Tibial nerve (tissue), 4 donors: ENCODE measurements at places on chromosomes 6 and 20. TPM values are rescaled to one million over a fixed set of nuclear protein-coding genes. Genes with fewer than 3 reads are reported as not detected.

Gene SOD2
- total RNA-seq, result 95.6 TPM

Gene TSPO2
- not detected for total RNA-seq

Gene TMEM239
- total RNA-seq, result not detected

DNA sequence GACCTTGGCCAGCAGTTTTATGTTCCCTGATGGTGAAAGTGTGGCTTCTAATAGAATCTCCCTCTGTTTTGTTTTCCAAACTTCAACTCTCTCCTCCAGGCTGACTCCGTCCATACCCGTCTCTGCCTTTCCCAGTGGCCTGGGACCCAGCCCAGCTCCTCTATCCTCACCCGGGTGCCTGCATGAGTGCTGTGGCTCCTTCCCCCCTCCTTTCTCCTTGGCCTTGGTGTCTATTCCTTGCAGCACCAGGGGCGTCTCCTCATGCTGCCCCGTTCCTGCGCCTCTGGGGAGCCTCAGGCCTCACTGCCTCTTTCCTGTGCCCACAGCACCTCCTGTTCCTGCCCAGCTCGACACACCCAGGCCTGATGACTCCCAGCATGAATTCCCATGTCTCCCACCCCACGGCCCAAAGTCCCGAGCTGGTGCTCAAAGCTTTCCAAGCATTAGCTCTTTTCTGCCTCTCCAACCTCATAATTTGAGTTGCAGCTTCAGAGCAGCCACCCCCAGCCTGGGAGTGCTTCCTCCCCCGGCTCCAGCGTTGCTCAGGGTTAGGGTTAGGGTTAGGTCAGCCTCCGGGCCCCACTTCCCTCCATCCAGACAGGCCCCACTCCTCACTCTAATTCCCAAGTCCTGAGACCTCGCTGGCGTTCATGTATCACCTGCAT, 56.3 kb upstream of the AFDN start:
- DNase-seq, result no peak

DNA sequence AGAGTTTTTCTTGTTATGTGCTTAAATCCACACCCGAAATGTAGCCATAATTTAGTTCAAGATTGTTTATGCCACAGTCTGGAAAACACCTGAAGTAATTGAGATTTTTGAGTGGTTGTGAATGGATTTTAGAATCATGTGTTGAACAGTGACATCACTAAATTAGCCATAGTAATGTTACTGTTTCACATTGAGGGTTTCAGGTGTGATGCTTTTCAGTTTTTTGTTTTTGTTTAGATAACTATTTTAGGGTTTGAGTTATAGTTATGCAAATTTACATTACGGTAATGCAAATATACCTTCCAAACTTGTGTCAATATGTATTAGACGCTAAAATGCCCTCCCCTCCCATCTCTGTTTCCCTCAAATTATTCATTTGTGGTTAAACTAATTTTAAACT, 22.9 kb downstream of the QKI start:
- DNase-seq, result no peak

GRCh38 chr6:99446076-99446475, 21.0 kb upstream of the PNISR start:
- DNase-seq, result no peak

GRCh38 chr6:88165087-88165843, 882 bp downstream of the CNR1 start:
- DNase-seq, result no peak

- no peak for DNase-seq
These were observed 93.2 kb upstream of the JARID2 start for GRCh38 chr6:15152700-15153099.

DNA sequence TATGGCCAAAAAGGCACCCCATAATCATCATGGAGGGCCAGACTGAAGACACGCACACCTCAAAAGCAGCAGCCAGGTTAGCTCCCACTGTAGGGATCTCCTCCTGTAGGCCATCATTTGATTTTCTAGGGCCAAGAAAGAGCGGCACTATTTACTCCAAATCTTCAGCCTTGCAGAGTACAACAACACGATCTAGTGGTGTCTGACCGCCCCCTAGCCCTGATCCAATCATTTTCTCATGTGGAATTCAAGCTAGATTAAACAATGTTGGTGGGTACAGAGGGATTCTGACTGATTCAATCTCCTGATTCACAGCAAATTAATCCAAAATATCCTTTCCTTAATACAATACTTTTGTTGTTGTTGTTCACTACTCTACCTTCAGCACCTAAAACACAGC, 12.5 kb downstream of the GNAS-AS1 start:
- no peak for DNase-seq

DNA sequence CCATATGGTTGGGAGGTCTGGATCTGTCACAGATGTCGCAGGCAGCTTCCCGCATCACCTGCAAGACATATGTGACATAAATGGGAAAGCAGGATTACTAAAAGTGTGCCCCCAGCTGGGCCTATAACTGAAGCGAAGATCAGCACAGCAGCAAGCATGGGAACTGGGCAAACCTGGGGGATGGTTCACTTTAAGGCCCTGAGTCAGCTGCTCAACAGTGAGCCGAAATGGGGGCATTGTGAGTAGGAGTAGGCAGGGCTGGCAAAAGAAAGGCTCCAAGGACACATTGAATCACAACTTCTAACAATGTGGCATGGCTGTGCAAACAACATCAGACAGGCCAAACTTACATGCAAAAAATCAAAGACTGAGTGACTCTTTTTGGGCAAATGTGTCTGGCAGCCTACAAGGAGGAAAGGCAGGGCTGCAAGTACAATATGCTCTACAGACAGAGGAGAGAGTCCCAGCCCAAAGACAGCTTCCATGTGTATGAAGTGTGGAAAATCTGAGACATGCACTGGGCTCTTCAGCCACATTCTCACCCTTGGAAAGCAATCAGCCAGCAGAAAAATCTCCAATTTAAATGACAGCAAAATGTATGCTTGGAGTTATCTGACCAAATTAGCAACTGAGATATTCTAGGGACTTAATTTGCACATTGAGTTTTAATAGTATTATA, 531.0 kb upstream of the MMS22L start:
- no peak for DNase-seq

DNA sequence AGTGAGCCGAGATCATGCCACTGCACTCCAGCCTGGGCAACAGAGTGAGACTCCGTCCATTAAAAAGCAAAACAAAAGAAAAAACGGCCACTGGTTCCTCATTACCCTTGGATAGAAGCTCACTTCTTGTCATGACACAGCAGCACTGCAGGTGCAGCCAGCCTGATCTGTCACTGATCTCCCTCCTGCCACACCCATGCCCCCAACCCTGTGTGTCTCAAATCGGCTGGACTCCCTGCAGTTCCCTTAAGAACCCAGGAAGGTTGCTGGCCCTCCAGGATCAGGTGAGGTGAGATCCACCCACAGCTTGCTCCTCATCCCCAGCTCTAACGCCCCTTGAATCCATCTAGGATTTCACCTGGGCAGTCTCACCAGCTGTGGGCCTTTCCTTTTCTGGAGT, 26.3 kb upstream of the NNAT start:
- no peak for DNase-seq

DNA sequence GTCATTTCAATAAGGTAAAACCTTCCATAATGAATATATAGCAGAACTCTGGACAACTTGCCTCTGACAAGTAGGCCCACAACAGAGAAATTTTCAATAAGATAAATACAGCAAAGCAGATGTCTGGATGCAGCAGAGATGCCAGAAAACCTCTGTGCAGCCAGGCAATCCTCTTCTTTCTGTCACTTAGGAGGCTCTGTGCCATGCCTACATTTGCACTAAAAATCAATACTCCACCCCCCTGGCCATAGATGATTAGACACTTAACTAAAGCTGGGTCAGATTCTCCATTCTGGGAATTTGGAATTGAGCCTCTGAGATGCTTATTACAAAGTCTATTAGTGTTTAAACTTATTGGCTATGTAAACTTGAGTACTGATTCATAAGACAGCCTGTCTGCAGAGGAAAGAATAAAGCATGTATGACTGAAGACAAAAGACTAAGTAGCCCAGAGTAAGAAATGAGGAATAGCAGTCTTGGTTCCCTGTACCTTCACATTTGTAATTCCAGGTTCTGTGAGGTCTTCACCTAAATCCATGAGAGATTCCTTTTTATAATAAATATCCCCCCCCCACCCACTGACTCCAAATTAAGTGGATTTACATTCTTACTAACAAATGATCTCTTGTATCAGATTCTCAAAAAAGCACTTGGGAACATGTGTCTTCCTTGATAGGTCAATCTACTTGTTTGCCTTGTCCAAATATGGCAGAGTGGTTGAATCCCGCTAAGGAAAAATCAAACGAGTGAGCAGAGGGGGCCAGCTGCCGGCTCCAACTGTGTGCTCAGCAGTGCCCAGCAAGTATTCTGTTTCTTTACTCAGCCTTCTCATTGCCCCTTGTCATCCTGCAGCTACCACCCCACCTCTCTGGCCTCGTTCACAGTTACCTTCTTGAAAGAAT, 20.4 kb downstream of the MAN1A1 start:
- DNase-seq, result no peak

DNA sequence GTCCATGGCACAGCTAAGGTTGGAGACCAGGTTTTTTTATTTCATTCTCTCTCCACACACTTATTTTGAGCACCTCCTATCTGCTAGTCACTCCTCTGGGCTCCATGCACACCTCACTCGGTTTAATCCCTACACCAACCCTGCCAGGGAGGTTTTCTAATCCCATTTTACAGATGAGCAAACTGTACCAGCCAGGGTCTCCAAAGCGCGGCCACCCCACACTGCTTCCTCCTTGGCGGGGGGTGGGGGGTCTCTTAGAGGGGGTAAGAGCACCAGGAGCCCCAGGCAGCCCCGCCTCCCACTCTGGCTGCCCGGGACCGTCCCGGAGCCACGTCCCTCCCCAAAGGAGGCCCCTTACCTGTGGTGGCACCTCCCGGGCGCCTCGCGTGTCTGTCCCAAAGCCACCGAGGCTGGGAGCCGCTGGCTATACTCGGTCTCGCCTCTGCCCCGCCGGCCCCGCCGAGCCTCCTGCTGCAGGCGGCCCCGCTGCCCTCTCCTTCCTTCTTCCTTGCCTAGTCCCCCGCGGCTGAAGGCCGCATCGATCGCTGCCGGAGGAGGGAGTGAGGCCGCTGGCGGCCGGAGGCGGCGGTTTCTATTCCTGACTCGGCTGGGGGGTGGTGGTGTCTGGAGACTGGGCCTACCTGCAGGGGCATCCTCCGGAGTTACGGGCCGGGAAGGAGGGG, at the start of gene KCNS1:
Gene KCNS1, minus strand, starts transcription at position 565 of the 683 bp plus-strand sequence. CDS start 1,891 bp downstream, outside the sequence.
- DNase-seq, result no peak

DNA sequence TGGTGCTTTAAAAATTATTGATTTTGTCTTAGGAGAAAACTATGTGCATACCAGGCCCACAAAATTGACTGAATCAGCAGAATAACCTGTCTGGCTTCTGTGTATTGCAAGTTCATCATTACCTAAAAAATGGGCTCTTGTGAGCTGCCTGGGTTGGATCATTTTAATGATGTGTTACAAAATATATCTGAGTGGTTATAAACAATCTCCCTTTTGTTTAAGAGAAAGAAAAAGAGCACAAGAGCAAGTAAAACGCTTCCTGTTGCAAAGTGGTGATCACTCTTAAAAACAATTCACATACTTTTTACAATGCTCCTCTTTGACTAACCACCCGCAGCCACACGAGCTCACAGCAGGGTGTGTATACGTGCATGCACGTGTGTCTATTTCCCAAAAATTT, 335.1 kb downstream of the HDGFL1 start:
- DNase-seq, result no peak

DNA sequence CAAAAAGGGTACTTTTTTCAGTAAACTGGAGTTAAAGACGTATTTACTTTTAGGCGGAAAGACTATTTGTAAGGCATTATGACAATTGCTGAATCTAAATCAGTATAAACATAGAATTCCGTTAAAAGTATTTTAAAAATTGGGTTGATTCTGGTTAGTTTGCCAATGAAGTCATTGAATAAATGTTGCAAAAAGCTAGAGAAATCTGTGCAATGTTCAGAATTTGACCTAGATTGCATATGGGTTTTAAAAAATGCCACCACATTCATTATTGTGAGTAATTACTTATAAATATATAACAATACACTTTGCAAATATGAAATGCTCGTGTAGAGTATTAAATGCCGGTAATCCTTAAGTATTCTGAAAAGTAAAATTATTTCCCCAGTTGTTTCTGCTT, 116.5 kb upstream of the EEF1E1 start:
- no peak for DNase-seq

- DNase-seq, result no peak
These were observed 847.0 kb downstream of the PHF3 start for GRCh38 chr6:64482631-64483030.

DNA sequence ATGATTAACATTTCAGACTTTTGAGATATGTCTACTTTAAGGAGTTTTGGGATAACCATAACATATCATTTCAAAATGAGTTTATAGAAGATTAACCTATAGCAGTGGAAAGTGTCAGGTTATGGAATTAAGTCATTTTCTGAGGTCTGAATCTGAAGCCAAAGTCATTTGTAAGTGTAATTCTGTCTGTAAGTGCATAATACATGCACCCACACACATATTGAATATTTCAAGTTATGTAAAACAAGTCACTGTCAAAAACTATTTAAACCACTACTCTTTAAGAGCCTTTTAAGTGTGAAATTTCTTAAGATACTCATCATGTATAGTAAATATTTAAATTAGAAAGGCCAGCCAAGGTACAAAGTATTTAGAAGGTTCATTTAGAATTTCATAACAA, 115.8 kb upstream of the HMGCLL1 start:
- no peak for DNase-seq

GRCh38 chr20:44056010-44056698, 130.8 kb downstream of the JPH2 start:
- DNase-seq, result no peak

DNA sequence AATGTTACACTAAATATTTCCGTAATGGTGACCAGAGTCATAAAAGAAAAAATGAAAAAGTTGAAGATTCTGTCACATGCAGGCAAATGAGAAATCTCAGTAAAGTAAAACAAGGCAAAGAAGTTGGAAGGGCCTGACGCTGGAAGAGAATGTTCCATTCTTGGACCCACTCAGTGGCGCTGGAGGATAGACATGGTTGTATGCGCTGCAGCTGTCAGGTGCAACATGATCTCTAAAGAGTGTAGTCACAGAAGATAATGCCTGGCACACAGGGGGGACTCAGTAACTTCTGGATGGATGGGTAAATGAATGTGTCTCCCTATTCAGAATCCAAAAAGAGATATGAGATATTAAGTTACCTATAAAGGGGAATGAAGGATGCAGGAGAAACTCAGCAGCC, 116.3 kb downstream of the FAXC start:
- DNase-seq, result no peak

DNA sequence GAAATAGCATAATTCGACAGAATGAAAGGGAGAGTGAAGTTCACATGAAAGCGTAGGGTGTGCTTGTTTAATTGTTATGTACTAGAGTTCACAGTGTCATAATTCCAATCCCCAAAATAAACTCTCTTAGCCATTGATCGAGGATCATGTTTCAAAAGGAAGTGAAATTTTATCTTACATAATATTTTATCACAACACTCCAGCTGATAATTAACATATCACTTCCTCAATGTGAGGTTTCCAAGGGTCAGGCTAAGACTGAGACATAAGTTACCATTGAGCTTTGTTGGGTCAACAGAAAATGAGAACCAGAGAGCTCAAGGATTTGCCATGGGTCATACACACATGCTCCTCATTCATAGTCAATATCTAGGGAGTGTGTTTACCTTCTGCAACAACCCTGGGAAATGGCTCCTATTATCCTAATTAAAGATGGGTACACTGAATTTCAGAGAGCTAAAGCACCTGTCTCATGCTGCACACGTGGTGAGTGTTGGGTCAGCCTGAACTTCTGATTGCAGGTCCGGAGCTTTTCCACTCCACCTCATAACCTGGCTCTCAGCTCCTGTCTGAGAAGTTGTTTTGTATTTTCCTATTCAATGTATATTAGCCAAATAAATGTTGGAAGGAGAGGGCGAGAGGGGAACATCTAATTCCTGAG, 3.0 kb downstream of the GSTA2 start:
- DNase-seq, result no peak
